ENCODE measurements at places on chromosomes 7 and 10.

DNA sequence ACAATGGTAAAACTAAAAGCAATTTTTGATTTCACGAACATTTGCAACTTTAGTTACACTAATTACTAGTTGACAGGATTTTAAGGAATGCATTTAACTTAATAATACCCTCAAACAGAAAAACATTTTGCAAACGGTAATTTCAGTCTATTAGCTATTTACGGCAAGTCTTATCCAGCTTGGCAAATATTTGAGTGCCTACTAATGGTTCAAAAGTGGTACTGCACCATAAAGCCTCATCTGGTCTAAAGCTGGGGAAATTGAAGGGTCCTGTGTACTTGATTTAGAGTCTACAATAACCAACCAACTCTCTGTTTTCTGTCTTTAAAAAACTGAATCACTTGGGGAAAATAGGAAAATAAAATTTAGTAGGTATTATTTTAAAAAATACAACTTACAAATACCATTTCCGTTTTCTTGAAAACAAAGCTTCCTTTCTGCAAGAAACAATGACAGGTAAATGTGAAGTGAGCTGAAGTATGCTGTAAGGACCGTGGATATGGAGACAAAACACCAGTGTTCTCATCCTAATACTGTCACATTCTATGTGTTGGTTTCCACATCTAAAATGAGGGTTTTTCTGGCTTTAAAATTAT, 142.3 kb downstream of the VPS50 start:
- peak; percentile 88 for DNase-seq

DNA sequence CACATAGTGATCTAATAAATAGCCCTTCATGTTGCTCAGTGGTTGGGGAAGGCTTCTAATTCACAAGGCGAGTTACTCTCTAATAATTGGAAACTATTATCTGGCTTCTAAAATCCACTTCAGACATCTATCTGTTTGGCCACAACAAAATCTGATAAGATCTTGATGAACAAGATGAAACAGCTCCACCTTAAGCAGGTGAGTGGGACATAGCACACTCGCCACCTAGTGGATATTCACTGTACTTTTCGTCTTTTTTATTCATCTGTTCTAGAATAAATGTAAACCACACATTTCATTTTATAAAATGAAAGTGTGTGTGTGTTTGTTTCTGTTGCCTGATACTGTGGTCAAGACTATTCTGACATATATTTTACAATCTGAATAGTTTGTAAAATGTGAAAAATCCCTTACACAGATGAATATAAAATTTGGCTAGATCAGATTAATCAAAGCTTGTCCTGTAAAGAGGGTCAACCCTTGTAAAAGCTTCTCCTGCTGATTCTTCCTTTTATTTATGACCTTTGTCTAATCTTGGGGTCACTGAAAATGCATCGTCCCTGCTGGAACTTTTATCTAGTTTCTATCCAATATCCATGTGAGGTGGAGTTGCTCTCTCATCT, 26.5 kb upstream of the CNTNAP2 start:
- peak; percentile 21 for DNase-seq

DNA sequence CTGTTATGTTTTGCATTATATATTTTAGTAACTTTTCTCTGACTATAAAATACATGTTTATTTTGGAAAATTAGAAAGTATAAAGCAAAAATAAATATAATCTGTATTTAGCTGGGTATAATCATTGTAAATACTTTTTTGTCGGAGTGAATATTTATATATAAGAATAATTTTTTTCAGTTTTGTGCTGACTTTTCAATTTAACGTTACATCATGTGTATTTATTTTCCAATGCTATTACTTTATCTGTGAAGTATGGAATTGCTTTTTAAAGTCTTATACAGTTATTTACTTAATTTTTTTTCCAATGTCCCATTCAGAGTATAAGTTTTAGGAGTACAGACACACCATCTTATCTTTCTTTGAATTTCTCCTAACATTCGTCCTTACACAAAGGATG, 15.2 kb downstream of the AP3M1 start:
- DNase-seq: no peak

DNA sequence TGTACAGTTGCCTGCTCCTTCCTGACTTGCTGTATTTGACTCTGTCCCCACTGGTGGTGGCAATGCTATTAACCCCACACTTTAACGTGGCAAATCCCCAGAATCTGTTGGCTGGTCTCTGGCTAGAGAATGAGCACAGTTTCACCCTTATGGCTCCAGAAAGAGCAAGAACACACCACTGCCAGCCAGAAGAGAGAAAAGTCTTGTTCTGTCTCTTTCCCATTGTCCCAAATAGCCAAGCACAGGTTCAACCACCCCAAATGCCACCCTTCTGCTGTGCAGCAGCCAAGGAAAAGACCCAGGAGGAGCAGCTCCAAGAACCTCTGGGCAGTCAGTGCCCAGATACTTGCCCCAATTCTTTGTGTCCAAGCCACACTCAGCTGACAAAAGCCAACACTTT, 11.3 kb downstream of the SLC16A9 start:
- DNase-seq: no peak

GRCh38 chr7:46660402-46660980, 739.4 kb upstream of the IGFBP3 start:
- no peak for DNase-seq

DNA sequence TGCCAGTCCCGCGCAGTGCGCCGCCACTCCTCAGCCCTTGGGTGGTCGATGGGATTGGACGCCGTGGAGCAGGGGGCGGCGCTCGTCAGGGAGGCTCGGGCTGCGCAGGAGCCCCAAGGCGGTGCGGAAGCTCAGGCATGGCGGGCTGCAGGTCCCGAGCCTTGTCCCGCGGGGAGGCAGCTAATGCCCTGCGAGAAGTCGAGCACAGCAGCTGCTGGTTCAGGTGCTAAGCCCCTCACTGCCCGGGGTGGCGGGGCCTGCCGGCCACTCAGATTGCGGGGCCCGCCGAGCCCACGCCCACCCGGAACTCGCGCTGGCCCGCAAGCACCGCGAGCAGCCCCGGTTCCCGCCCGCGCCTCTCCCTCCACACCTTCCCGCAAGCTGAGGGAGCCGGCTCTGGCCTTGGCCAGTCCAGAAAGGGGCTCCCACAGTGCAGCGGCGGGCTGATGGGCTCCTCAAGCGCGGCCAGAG, 14.4 kb upstream of the WASL start:
- DNase-seq: no peak

- DNase-seq: no peak
Observed at GRCh38 chr7:75889223-75889825, 10.5 kb downstream of the RHBDD2 start.

DNA sequence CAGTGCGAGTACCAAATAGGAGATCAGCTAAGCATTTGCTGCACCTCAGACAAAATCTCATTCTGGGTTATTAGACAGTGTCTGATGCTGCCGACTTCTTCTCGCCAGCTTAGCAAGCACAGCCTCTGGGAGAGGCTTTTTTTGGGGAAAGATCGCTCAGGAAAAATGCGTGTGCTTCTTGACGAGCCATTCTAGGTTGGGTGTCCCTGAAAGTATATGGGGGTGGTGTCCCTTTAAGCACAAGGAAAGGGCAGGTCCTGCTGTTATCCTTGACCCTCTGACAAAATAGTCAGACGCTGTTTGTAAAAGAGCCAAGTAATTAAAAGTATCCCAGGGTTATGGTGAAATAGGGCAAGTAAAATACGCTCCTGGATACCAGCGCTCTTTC, 540.1 kb upstream of the FZD8 start:
- DNase-seq: no peak

- DNase-seq: peak; percentile 3
Observed at GRCh38 chr10:115503546-115503945, 410.4 kb downstream of the ATRNL1 start.

DNA sequence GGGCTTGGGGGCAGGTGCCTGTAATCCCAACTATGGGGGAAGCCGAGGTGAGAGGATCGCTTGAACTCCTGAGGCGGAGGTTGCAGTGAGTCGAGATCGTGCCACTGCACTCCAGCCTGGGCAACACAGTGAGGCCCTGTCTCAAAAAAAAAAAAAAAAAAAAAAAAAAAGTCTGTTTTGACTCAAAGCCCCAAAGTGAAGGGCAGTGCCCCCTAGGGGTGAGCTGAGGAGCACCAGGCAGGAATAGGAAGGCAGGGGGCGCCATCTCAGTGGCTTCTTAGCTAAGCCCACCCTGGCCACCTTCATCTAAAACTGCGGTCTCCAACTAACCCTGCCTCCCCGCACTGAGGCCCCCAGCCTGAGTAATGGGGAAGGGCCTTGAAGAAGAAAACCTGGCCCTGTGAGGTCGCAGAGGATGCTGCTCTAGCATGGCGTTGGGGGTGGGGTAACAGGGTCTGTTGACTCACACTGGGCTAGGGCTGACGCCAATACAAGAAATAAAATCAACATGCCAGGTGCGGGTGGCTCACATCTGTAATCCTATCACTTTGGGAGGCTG, 9.8 kb downstream of the PODXL start:
- DNase-seq: peak; percentile 64

GRCh38 chr7:41114131-41114530, 588.8 kb downstream of the INHBA start:
- no peak for DNase-seq

- DNase-seq: peak; percentile 52
Observed at GRCh38 chr7:151243408-151244195, 4.9 kb downstream of the SMARCD3 start.

DNA sequence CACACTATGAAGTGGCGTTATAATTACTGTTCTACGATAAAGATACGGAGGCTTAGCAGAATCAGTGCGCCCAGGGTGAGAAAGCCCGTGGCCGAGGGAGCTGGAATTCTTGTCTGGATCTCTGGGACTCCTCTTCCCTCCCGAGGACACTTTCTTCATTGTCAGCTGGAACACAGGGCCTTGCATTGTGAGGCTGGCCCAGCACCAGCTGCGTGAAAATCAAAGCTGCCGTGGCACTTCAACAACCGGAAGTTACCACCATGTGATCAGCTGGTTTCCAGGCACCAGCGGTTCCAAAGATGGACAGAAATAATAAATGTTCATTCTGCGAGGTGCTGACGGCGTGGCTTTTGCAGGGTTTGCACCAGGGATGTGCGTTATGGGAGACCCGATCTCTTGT, 234.0 kb upstream of the PITRM1 start:
- DNase-seq: no peak

Measured in OCI-M1 (cell line).